ENCODE measurements at places on chromosomes 11 and 22.

- DNase-seq: no peak
Observed at GRCh38 chr22:46478083-46478551, 59.3 kb downstream of the CELSR1 start.

DNA sequence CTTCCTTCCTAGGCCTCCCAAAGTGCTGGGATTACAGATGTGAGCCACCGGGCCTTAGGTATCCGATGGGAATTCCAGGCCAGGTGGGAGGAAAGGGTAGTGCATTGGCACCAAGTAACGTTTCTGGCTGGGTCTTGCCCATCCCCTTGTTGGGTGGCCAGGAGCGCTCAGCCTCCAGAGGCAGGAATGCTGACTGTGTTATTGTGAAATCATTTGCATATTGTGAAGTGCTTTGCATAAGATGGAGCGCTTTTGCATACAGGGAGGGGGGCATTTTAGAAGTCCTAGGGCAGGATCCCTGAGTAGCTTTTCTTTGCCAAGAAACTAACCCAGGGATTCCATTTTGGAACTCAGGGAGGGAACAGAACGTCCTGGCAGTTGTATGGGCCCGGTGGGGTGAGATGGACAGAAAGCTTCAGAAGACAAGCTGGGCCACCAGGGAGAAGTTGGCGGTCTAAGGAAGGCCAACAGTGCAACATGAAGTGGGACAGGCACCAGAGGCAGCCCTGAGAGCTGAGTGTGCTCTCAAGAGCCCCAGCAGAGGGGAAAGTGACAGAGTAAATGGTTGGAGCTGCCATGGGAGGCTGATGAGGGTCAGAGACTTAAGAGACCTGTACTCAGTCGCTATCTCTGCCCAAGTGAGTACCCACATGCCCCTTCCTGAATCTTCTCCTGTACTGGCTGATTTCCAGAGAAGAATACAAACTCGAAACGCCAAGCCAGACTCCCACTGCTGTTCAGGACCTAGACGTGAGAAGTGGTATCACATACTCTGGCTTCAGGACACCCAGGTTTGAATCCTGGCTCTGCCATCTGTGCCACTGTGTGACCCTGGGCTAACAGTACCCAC is 1.3 kb upstream of the SLC39A13 start:
- DNase-seq: no peak

DNA sequence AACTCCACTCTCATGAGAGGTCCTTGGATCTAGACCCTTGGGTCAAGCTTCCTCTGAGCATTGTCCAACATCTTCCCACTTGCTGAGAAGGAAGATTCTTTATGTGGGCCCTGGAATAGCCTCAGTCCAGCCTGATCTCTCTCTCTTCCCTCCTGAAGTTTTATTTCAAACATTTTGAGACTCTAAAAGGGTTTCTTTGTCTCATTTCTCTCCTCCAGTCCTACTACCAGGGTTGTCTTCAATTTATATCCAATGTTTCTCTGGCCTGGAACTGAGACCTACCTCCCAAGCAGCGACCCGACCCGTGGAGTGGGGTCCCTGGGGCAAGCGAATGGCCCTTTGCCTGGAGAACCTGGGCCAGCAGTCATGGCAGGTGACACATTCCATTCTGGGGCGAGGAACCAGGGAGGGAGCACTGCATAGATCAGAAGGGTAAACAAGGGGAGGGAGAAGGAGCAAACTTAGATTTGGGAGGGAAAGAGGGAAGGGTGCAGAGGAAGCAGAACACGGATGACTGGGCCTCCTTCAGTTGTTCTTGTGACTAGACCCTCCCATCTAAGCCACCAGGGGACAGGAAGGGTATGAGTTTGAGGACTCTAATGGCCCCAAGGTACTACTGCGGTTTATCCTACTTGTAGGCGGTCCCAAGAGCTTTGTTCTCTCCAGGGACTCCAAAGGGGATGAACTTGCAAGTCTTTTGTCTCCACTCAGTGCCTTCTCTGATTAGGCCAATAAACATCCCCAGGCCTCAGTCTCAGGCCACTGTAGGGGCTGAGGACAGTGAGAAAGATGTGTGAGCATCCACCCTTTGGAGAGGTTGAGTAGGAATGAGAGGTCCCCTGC is 14.2 kb upstream of the PRAME start:
- no peak for DNase-seq

GRCh38 chr11:94131718-94132115 is 3.1 kb downstream of the PANX1 start:
- DNase-seq: no peak

GRCh38 chr11:131064373-131064991 is 148.2 kb upstream of the SNX19 start:
- no peak for DNase-seq

- no peak for DNase-seq
Observed at GRCh38 chr11:43950311-43950855, 7.9 kb downstream of the C11orf96 start.

GRCh38 chr22:19974268-19974861 is 32.7 kb upstream of the TXNRD2 start:
- no peak for DNase-seq

DNA sequence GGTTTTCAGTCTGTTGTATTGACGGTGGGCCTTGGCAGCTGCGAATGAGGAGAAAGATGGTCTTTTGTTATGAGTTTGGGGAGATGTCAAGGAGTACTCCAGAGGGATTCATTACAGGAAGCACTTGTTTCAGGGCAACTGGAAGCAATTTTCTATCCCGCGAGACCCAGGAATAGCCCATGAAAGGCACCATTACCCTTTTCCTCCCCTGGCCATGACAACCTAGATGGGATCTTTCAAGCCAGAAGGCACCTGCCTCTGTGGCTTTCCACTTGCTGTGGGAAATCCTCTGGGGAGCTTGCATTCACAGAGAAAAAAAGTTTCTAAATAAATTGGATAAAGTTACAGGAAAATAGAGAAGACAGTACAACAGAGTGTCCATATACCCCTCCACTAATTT is 2.7 kb downstream of the ZNF215 start:
- no peak for DNase-seq

DNA sequence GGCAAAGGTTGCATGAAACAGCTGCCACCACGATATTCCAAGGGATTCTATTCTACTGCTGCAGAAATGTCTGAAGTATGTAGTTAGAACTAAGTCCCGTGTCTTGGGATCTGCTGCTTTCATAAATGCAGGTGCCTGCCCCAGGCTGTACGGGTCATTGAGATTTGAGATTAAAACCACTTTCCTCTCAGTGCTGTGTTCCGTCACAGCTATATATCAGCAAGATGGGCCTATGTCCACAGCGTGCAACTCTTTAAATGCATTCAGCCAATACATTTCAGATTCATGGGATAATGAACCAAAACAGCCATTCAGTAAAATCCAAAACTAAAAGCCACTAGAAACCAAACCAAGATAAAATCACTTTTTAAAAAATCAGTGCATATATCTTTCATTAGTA is 107.3 kb upstream of the LUZP2 start:
- DNase-seq: no peak

DNA sequence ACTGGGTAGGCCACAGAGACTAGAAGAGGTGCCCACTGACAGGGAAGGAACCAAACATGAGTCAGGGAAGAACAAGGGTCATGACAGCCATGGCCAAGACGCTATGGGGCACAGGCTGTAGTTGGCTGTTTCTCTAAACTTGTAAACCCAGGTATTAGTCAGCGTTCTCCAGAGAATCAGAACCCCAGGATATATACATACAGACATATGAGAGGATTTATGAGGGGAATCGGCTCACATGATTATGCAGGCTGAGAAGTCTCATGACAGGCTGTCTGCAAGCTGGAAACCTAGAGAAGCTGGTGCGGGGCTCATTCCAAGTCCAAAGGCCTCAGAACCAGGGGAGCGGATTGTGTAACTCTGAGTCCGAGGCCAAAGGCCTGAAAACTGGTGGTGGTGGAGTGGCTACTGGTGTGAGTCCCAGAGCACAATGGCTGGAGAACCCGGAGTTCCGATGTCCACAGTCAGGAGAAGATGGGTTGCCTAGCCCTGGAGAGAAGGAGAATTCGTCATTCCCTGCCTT is 29.7 kb upstream of the CD81 start:
- DNase-seq: no peak

- no peak for DNase-seq
Observed at GRCh38 chr11:17496406-17496805, 19.8 kb upstream of the ABCC8 start.

DNA sequence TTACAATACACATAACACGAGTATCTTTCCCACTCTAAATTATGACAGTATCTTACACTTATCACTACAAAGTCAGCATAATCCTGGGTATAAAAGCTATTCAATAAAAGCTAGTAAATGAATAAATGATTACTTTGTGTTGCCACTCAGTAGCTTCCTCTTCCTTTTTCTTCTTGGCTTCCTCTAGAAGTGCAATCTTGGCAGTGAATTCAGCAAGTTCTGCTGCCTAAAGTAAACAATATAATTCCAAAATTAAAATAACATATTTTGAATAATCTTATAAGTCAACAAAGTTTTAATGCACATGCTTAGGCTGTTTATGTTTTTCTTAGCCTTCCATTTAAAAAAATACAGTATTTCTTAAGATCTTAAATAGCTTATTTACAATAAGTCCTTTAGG is 60.4 kb downstream of the RDX start:
- no peak for DNase-seq

DNA sequence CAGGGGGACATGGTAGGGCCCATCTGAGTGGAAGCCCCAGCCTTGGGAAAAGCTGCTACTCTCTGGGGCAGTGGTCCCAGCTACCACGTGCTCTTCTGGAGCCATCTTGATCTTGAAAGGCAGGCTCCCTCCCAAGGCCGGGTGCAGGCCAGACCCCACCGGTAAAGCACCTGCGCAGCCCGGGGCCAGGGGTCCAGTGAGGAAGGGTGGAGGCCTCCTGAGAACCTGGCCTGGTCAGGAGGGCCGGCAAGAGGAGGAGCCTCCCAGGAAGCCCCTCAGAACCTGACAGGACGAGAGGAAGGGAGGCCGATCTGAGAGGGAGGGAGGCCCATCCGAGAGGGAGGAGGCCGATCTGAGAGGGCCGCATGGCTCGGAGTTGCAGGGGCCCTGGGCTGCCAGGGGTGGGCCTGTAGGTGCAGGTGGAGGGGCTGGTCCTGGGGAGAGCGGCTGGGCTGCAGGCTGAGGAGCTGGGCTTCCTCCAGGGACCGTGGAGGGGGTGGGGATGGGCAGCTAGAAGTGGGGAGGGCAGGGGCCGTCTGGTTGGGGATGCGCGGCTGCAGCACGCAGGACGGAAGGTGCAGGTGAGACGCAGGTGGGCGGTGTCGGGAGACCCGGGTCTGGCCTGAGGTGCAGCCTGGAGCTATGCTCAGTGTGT is 529 bp downstream of the GRAMD4 start:
- no peak for DNase-seq

- DNase-seq: no peak
Observed at GRCh38 chr22:31122532-31123291, at the start of gene INPP5J. Gene INPP5J, plus strand, starts transcription at chr22:31122966. Its CDS starts 49 bp downstream, at chr22:31123015.

DNA sequence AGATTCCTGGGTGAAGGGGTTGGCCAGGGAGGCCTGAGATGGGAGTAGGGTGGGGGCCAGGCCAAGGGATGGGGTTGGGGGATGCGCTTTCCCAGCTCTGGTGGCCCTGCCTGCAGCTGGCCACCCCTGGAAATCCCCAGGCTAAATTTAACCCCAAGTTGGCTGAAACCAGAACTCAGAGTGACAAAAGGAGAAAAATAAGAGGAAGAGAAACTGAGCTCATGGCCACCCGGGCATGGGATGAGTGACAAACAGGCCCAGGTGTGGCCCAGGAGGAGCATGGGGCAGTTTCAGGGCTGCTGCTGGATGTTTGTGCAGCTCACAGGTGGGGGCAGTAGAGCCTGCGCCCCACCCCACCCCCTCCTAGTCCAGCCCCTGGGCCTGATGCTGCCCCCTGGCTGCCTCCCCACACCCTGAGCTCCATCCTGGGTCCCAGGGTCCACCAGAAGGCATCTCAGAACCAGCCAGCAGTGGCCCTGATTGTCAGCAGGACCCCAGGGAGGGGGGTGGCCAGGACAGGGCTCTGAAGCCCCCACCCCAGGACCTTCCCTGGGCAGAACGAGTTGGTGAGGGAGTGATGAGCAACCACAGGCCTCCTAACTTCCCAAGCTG is 48.0 kb downstream of the IGLL5 start:
- no peak for DNase-seq

All from stimulated activated CD8-positive, alpha-beta memory T cell treated with anti-CD3 and anti-CD28 coated beads, Interleukin-15, amount 100 ng/mL, for 1 hour (primary cell).